HFF-Myc (cell line): ENCODE measurements at places on chromosomes 6 and 20.

DNA sequence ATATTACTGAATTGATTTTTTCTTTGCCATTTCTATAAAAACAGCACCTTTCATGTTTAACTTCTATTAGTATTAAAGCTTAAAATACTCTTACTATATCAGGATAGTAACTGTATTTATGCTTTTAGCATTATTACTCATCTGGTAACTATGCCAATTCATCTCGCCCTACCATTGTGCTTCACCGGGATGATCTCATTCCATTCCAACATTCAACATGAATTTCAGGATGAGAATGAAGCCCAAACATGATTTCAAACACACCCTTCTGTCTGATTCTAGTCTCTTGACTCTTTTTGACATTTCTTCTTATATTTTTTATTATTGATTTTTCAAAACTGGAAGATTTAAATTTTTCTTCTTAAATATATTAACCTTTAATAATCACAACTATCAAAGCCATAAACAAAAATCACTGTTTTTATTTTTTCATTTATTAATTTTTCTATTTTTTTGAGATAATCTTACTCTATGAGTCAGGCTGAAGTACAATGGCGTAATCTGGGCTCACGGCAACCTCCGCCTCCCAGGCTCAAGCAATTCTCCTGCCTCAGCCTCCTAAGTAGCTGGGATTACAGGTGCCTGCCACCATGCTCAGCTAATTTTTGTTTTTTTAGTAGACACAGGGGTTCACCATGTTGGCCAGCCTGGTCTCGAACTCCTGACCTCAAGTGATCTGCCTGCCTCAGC, 46.7 kb downstream of the GJA1 start:
- DNase-seq, result no peak

DNA sequence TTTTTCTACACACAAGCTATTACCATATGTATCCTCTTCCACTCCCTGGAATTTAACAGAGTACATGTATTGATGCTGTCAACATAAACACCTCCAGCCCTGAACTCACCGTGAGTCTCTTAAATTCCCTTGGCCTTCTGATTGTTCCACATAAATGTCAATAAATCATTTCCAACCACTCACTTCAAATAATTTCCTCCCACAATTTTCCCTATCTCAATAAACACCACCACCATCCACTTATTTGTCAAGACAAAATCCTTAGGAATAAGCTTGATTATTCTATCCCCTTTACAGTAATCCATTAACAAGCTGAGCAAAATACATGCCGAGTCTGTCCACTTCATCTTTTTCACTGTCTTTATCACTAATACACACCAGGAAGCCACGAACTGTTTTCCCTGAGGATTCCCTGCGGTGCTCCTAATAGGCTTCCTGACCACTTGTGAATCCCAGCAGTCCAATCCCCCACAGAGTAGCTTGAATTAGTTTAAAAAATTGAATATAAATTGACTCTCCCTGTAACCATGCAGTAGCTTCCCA, 19.2 kb downstream of the HLA-DRB1 start:
- DNase-seq, result no peak

- DNase-seq, result no peak
These were observed 30.4 kb downstream of the PSMB1 start for GRCh38 chr6:170522565-170523183.

- no peak for DNase-seq
These were observed 82.8 kb downstream of the CCDC170 start for GRCh38 chr6:151576633-151577032.

GRCh38 chr6:118872726-118873125, 21.2 kb upstream of the ASF1A start:
- DNase-seq, result no peak

- no peak for DNase-seq
These were observed 164.8 kb upstream of the GGTLC1 start for GRCh38 chr20:24153101-24154040.

DNA sequence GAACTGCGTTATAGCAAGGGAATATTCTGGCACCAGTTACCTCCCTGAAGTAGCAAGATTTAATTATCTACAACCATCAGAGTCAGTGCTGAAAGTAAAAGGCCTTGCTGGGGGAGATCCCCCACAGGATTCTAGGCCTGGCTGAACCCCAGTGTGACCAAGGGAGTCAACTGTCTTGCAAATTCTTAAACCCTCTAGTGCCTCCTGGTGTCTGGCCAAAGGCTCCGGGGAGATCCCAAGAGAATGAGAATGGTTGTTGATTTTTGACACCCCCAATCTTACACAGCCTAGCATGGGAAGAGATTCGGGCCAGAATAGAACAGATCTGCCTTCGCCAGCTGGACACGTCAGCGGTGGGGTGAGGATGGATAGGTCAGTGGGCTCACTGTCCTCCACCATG, 179.4 kb downstream of the ERMARD start:
- DNase-seq, result no peak

DNA sequence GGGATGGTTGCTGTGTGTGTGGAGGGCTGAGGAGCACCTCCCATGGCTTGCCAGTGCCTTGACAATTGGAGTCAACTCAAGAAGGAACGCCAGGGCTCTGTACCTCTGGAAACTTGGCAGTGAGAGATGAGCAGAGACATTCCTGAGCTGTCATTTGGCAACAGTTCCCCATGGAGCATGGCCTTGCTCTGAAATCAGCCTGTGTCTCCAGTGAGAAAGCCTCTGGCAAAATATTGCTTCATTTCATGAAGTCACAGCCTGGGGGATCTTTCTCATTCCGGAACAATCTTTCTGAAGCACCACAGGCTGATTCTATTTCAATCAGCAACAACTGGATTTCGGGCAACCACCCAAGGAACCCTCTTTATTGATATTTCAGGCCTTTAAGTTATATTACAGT, 52.2 kb upstream of the FNDC1 start:
- DNase-seq, result no peak

DNA sequence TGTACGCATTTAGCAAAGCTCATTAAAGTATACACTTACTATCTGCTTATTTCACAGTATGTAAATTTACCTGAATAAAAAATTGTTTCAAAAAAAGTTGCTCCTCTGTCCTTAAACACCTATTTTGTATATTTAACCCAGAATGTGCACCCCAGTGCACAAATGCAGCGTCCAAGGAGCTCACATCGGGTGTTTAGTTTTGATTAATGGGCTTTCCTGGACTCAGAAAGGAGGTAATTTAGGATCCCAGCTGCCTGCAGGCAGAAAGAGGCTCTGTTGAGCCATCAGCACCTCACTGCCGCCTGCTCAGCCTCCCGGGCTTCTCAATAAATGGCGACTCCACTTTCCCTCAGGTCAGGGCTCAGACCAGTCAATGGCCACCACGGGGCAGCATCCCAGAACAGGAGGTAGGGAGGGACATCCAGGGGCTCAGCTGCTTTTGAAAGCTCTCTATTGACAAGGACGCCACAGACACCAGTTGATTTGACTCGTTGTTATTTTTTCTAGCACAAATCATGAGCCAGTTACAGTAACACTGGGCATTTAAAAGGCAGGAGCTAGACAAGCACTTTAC, 70.2 kb upstream of the TBC1D7 start:
- no peak for DNase-seq

DNA sequence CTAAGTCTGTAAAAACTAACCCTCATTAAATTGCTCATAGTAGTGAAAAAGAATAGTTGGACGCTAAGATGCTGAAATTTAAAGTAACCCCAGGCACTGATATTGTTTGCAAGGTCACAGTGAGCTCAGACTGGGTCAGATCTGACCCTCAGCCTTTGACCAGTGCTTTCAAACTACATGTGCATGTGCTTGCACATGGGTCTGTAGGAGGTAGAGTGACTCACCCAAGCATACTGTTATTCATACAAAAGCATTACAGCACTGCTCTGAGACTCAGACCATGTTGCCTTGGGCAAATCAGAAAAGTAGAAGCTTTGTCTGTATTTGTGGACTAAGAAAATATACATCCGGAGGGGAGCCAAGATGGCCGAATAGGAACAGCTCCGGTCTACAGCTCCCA, 326.4 kb upstream of the MARCKS start:
- DNase-seq, result peak; percentile 38

DNA sequence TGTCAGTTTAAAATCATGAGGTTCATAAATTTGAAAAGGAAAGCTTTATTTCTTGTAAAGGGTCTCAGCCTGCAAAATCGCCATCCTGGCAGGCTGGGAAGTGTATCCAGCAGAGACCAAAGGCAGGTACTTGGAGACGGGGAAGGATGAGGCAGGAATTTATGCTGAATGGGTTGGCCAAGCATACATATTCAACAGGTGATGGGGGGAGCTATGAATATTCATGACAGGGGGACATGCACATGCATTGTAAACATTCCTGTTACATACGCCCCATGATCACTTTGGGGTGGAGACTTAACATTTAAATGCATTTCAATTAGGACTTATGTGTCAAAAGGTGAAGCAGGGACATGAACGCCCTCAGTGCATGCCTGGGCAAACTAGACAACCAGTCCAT, 9.8 kb upstream of the SLC22A1 start:
- no peak for DNase-seq

- peak; percentile 77 for DNase-seq
These were observed 9.4 kb downstream of the MAS1 start for GRCh38 chr6:159899994-159900745.

DNA sequence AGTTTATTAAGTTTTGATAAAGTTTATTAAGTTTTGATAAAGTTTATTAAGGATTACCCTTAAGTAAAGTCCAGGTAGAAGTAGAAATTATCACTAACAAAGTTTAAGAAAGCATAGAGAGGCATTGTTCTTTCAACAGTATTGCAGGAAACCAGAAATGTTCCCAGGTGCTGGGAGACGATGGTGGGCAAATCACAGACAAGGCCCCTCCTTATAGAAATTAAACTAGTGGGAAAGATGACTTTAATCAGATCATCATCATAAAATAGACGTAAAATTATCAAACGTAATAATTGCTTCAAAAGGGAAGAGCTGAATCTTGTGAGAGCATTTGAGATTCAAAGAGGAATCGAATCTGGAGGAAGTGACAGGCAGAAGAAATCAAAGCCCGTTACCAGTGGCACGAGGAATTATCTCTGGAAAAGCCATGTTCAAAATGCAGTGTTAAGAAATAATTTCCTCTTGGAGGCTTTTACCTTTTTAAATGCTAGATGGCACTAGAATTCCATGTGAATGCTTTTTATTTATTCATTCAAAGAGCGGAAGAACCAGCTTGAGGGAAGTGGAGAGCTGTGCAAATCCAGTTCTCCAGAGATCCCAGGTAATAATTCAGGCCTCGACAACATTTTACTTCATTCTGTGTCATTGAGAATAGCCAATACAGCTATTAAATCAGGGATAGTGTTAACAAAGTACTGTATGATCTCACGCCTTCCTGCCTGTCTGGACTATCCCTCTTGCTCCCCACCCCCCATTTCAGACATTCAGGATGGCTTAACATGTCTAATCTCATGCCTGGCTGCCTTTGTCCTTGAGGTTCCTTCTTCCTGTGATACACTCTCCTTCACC, 1.0 kb upstream of the APMAP start:
- no peak for DNase-seq

GRCh38 chr6:167650730-167651317, 175.9 kb upstream of the AFDN start:
- DNase-seq, result no peak

DNA sequence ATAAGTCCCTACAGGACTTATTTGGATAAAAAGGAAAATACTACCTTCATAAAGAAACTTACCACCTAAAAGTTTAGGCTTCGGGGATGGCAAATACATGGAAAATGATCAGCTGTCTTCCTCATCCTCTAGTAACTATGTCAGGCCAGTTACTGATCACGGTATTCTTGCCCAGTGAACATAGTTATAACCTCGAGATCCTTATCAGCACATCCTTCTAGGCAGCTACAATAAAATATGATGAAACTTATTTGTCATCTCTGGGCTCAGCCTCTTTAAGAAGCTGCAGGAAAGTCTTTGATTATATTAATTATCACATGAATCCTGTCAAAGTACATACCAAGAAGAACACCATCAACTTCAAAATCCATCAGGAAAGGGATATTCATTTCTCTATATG, 41.8 kb downstream of the SF3B5 start:
- DNase-seq, result no peak

DNA sequence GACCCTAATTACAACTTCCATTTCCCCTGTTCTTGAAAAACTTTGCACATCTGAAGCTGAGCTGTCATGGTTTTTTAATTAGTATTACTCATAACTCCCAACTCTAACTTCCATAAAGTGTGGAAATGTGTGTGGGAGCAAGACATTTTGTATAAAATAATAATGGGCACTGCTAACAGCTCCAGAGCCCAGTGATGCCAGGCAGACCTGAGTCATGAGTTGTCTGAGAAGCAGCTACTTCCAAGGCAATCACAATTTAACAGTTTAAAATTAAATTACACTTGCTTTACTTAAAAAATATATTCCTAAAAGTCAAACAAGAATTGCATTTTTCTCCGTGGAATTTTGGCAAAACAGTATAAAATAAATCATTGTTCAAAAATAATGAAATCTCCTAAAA, 6.4 kb downstream of the SLC2A12 start:
- DNase-seq, result no peak

DNA sequence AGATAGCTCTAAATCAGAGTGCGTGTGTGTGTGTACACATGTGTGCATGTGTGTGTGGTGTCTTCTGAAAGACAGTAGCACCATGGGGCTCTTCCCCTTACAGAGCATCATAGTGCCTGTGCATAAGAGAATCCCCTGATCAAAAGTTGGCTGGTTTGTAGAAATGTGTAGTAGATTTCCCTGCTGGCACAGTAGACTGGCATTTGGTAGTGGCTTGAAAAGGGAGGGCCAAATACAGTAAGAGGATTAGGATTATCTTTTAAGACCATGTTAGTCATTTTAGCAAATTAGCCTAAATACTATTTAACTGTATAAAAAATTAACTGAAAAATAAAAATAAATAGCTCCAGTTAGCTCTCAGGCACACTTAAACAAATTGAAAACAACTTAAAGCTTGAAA, 112.6 kb downstream of the B3GAT2 start:
- no peak for DNase-seq
